ENCODE measurements at places on chromosomes 7 and 10.

GRCh38 chr7:23165316-23165715 lies 16.5 kb upstream of the NUP42 start:
- no peak for DNase-seq

GRCh38 chr7:143846692-143847091 lies 55.3 kb downstream of the TCAF1 start:
- DNase-seq = no peak

GRCh38 chr10:6589287-6590094 lies 9.4 kb upstream of the PRKCQ start:
- no peak for DNase-seq

- DNase-seq = no peak
These were observed 837.8 kb upstream of the LRRN3 start for GRCh38 chr7:110253093-110253492.

- DNase-seq = no peak
These were observed 217.3 kb upstream of the CCDC6 start for GRCh38 chr10:60123668-60124067.

Measured in HL-60 (cell line).